ENCODE measurements at places on chromosomes 6 and 20.
A peak's percentile ranks its signal among the peaks of the same experiment; 100 is the strongest.

GRCh38 chr6:99603421-99604165, 3.0 kb upstream of the PRDM13 start:
- peak; percentile 7 for DNase-seq

- DNase-seq: no peak
Observed at GRCh38 chr6:155505608-155505989, 50.0 kb upstream of the NOX3 start.

- DNase-seq: no peak
Observed at GRCh38 chr20:57387945-57388371, 3.2 kb upstream of the RBM38 start.

- DNase-seq: no peak
Observed at GRCh38 chr6:148367411-148368024, 24.9 kb downstream of the SASH1 start.

Data from activated CD4-positive, alpha-beta T cell treated with anti-CD3 and anti-CD28 coated beads for 1 hour (primary cell).